ENCODE measurements at places on chromosomes 7 and 10.
A peak's percentile ranks its signal among the peaks of the same experiment; 100 is the strongest.

DNA sequence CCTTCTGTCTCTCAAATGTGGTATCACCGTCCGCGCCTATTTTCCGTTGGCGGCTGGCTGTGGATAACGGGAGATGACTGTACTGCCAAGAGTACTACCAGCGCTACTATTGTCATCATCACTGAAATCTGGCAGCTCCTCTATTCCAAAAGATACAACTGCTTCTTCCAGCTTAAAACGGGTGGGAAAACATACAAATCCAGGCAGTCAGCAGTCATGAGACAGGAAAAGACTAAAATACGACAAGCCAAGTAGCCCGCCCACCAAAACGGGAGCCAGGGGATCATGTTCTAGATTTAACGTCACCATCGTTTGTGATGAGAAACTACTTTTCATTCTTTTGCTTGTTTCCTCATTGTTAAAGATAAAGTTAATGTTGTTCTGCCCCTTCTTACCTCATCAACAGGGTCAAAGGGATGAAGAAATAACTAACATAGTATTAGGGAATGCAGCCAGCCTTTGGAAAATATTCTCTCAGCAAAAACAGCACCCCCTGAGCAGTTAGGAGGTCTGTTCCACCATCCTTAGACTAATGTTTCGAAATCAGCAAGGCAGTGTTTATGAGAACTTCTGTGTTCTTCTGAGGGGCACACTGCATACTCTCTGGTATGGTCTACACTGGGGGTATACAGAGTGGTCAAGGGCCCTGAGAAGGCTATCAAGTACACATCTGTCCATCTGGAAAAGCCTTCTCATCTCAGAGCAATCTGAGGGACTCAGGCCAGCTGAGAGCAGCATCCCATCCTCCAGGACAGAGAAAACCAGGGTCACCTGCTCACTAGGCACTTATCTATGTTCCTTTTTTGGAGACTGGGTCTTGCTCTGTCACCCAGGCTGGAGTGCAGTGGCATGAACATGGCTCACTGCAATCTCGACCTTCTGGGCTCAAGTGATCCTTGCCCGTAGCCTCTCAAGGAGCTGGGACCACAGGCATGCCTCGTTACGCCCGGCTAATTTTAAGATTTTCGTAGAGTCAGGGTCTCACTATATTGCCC is 47.5 kb downstream of the GNA12 start:
- DNase-seq = no peak

DNA sequence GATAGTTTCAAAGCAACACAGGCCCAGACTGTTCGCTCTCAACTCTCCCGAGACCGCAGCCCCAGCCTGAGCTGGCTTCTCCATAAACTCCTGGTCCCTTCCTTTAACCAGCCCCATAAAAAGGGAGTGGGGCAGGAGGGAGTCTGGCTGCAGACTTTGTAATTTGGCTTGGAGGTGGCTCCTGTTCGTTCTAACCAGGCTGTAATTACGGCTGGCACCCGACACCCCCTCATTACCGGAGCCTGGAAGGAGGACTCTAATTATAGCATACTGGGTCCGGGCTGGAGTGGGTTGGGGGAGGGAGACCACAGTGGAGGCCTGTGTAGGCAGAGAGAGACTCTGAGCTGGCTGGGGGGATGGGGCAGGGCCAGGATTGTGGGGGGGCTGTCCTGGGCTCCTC is 49.7 kb downstream of the UNC5B start:
- DNase-seq = no peak

- no peak for DNase-seq
These were observed 9.6 kb downstream of the PSD start for GRCh38 chr10:102408728-102409603.

DNA sequence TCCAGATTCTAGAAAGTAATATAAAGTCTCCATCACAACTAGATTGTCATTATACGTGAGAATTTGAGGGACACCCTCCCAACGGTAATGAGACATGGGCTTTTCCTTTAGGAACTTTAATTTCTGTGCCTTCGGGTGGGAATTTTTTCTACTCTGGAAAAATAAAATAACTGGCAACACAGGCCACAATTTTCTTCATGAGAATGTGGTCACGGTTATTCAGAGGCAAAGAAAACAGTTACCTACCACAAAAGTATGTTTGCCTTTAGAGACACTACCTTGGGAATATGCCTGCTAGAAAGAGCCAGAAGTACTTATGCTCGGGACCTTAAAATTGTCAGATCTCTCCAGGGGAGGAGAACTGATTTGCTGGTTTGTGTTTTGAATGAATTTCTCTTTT is 99.4 kb downstream of the ITGA8 start:
- DNase-seq = no peak

GRCh38 chr7:141597966-141598365 is 46.8 kb downstream of the AGK start:
- DNase-seq = no peak

- DNase-seq = peak; percentile 54
These were observed 3.9 kb upstream of the GATA3 start for GRCh38 chr10:8050556-8051108.

- no peak for DNase-seq
These were observed 509.1 kb downstream of the INHBA start for GRCh38 chr7:41193738-41194282.

DNA sequence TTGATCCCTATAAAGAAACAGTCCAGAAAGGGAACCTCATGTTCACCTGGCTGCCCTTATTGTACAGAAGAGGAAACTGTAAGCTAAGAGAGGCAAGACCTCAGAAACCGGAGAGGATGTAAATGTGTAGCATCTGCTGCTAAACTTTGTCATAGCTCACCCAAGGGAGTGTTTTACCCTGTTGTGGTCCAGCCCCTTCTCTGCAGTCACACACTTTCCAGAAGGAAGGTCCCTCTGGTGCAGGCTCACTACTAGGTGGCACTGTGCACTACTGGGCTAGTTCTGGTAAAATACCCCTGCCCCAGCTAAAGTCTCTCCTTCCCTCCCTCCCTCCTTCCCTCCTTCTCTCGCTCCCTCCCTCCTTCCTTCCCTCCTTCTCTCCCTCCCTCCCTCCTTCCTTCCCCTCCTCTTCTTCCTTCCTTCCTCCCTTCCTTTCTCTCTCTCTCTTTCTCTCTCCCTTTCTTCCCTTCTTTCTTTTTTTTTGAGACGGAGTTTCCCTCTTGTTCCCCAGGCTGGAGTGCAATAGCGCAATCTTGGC is 42.5 kb upstream of the LCOR start:
- DNase-seq = no peak

GRCh38 chr10:29849126-29849833 is 210.1 kb downstream of the JCAD start:
- no peak for DNase-seq

DNA sequence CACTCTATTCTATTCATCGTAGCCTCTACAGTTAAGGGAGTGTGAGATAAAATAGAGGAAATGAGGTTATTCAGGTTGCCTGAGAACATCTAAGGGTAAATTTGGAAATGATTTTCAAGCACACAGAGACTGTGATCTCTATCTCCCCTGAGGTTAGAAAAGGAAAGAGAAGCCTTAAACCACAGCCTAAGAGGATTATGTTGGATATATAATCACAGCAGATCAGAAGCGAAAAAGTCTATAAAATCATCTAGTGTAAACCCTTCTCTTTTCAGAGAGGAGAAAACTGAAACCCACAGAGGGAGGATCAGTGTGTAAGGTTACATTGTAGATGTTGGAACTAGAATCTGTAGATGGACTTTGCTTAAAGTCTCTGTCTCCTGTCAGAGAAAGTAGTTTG is 90.6 kb upstream of the SEMA3E start:
- DNase-seq = no peak

DNA sequence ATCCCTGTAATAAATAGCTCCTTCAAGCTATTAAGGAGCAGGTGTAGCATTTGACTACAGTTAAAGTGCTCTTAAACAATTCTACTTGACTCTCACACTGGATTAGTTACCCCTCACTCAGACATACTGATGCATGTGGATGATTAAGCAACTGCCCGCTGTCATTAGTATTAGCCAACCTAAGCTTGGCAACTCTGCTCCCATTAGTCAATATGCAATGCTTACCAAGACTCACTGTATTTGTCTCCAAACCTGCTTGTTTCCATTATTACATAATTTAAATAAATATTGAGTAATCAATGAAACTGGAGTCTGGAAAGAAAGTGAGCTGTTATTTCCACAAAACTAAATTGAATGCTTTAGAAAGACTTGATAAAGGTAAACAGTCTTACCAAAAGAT is 144.0 kb upstream of the ASAH2 start:
- DNase-seq = no peak

DNA sequence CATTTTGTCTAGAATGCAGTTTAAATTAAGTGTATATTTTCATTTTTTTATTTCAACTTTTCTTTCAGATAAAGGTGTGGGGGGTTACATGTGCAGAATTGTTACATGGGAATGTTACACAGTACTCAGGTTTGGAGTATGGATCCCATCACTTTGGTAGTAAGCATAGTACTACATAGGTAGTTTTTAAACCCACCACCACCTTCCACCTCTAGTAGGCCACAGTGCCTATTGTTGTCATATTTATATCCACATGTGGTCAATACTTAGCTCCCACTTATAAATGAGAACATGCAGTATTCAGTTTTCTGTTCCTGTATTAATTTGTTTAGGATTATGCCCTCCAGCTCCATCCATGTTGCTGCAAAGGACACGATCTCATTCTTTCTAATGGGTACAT is 200.6 kb downstream of the CCDC7 start:
- no peak for DNase-seq

GRCh38 chr10:31129271-31129670 is 97.6 kb upstream of the ZNF438 start:
- DNase-seq = no peak

DNA sequence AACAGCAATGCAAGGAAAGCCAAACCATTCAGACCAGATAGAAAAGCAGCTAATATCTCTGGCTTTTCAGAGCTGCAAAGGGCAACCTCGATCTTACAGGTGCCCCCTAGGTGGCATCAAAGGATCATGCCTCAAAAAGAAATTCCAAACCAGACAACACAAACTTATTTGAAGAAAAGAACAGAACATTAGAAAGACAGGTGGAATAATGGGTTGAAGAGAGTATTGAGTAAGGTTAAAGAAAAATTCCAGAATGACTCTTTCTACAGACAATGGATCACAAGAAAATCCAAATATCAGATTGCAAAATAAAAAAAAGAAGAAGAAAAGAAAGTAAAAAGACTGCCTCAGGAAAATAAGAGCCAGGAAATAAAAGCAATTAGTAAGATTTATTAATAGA is 213.7 kb downstream of the ELMO1 start:
- peak; percentile 3 for DNase-seq

GRCh38 chr7:151402029-151402835 is 7.6 kb downstream of the WDR86 start:
- DNase-seq = no peak

Data from foreskin keratinocyte (primary cell).